ENCODE measurements at places on chromosomes 2 and 18.

GRCh38 chr2:227480528-227480927 is 8.6 kb downstream of the AGFG1 start:
- no peak for DNase-seq

GRCh38 chr2:234596696-234597575 is 100.1 kb upstream of the ARL4C start:
- DNase-seq = no peak

DNA sequence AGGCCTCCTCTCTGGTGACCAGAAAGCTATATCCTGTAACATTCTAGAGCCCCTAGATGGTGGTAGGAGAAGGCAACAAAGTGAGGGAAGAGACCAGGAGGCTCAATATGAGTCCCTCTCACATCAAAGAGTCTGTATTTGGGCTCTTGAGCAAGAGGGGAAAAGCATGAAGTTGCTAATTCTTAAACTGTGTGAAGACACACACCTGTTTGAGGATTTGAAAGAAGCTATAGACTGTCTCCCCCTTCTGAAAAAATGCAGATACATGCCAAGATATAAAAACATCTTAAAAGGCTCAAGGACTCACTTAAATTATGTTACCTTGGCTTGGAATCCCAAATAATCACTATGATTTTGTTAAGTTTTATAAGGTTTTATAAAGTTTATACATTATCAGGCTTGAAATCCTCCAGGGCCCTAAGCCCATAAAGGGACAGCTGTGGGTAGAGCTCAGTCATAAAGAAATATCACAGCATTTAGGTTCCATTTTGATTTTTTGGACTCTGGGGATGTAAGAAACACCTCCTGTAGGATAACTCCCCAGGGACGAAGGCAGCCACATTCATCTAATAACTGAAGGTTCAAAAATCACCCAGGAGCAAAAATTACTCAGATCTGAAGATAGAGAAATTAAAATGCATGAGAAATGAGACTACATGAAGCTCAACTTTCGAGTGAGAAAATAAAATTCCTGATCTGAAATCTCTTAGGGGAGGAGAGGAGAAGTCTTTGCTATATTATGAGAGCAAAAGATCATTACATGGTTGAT is 136.1 kb upstream of the LGALSL start:
- DNase-seq = no peak

DNA sequence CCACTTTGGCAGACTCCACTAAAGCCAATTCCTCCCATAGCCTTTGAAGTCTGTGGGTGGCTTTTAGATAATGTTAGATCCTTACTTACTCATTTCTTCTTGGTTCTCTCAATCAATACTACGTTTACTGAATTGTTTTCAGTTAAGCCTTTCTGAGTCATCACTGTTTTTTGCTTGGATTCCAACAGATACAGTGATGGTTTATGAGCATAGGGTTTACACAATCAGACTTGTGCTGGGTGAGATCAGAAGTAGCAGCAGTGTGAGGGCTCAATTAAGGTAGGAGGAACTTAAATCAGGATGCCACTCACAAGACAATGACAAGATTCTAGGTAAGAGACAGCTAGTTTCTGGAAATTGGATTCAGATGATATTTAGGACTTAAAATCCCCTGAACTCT is 297.7 kb upstream of the DOK6 start:
- DNase-seq = no peak

GRCh38 chr2:74413001-74413698 is 8.3 kb downstream of the C2orf81 start:
- no peak for DNase-seq

DNA sequence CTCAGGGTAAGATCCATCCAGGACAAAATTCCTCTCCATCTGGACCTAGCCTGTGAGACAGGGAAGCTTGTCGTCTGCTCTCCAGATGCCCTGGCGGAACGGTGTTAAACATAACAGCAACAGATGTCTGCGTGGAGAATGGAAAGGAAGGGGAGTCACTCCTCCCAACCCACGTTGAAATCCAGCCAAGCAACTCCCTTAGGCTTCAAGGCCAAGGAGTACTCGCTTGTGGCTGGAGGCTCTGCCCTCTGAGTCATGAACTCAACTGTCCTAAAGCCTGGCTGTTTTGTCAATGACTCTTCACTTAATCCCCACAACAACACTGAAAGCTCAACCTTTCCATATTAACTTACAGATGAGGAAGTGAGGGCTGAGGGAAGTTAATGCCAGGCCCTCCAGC is 42.2 kb downstream of the TPO start:
- no peak for DNase-seq

GRCh38 chr2:202408546-202409140 is 32.5 kb downstream of the BMPR2 start:
- no peak for DNase-seq

DNA sequence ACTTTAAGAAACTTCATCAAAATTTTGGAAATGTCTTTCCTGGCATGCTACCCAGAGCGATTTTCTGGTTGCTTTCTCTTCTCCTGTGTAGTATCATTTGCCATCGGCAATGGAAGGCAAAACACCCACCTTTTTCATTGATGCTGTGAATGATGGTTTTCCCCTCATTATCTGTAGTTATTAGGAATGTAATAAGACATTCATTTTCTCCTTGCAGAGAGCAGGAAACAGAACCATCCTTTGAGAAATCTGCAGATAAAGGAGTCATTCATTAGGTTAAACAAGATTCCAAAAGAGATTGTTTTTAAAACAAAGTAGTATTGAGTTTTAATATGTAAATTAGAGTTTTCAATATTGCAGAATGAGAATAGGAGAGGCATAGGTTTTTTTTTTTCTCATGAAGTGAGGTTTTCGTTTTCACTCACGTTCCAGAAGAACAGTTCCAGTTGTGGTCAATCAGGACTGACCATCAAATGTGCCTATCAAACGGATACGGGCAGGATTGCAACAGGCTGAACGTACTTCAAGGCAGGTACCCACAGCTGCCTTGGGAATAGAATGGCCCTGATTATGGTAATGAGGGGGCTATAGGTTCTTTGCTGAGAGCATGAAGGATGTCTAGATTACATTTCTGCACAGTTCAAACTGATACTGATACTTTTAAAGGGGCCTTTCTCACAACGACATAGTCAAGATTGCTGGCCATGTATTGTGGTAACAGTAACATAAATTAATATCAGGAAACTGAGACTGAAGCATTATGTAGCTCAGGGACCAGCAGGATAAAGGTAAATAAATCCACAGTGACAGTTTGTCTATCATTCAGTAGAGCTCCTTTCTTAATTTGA is 49.8 kb upstream of the PLA2R1 start:
- DNase-seq = no peak

GRCh38 chr2:85797921-85798320 is 44.1 kb downstream of the ATOH8 start:
- DNase-seq = no peak

- DNase-seq = no peak
Observed at GRCh38 chr2:105052773-105053172, 14.9 kb downstream of the MRPS9 start.

DNA sequence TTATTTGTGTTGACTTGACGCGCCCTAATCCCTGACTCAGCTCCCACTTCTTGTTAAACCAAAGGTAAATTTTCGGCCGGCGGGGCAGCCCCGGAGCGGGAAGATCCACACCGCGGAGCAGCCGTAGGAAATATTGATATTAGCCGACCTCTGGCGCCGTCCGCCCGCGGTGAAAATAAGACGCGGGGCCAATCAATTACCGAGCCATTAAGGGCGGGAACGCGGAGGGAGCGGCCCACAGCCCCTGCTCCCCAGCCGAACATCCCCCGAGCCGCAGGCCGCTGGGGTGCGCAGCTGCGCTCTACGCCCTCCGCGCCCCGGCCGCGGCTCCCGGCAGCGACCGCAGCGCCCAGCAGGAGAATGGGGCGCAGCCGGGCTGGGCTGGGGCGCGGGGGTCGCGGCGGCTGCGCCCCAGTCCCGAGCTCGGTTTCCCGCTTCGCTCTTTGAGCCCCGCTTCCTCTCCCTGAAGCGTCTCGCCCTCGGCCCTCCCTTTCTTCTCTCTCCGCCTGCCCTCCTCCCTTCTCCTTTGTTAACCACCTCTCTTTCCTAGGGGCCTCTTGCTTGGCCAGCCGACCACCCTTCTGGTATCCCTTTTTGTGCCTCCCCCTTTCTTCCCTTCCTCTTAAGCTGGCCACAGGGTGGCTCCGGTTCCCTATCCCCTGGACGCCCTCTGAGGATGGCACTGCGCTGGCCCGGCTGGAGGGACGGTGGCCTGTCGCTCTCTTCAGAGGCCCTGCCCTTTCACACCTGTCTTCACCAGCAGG is 40.9 kb downstream of the CELF4 start:
- no peak for DNase-seq

DNA sequence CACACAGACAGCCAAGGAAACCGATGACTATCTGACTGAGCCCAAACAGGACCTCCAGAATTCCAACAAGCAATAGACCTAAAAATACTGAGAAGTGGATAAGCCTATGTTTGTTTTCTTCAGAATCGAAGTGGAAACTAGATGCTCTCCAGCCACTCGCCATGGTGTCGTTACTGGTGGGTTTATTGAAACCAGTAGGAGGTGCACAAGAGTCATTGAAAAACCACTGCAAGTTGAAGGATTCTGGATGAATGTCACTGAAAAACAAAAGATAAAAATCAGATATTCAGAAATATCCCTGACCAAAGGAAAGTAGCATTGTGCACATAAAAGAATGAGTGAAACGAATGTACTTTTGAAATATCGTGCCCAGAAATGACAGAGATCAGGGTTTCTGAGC is 15.3 kb downstream of the TM4SF20 start:
- no peak for DNase-seq

GRCh38 chr2:175842996-175843395 is 159.1 kb downstream of the LNPK start:
- DNase-seq = no peak

GRCh38 chr2:97992836-97993825 is 2.6 kb downstream of the TMEM131 start:
- no peak for DNase-seq

DNA sequence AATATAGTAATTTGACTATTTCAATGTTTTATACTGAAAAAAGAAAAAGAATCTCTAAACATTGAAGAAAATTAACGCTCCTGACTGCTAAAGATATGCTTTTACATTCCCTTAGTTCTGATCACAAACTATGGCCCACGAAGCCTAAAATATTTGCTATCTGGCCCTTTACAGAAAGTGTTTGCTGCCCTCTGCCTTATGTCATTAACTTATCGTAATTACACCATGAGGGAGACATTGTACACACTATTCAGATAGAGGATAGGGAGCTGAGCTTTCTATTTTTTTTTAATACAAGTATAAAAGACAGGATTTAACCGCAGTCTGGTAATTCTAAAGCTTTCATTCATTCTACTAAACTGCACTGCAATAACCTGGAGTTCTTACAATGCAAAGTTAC is 393.1 kb upstream of the DCC start:
- no peak for DNase-seq

DNA sequence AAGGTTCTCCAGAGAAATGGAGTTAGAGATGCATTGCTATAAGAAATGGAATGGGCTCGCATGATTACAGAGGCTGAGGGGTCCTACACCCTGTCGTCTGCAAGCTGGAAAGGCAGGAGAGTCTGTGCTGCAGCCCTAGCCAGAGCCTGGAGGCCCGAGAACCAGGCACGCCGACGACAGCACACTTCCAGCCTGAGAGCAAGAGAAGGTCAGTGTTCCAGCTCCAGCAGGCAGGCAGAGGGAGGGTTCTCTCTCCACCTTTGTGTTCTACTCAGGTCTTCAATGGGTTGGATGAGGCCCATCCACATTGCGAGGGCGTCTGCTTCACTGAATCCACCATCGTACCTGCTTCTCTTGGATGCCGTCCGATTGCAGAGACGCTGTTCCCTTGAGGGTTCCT is 177.6 kb upstream of the HDAC4 start:
- DNase-seq = no peak

GRCh38 chr18:76985156-76985950 is 147.2 kb downstream of the MBP start:
- DNase-seq = no peak

Measured in effector memory CD4-positive, alpha-beta T cell (primary cell).